ENCODE measurements at places on chromosomes 3 and 15.

DNA sequence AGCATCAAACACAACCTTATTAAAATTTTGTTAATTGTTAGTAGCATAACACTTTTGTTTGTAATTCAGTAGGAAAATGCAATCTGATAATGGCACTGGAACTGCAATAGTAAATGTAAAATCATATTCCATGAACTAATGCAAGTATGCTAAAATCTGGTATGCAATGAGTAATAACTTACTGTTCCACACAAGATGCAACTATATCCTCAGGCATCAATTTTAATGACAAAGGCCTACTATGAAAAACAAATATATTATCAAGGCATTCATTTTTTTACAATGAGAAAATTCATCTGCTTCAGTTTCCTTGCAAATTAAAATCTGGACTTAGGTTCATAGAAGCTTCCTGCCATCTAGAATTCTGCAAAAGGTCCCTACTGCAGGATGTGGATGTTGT, 1.4 kb upstream of the NSMCE3 start:
- no peak for DNase-seq

DNA sequence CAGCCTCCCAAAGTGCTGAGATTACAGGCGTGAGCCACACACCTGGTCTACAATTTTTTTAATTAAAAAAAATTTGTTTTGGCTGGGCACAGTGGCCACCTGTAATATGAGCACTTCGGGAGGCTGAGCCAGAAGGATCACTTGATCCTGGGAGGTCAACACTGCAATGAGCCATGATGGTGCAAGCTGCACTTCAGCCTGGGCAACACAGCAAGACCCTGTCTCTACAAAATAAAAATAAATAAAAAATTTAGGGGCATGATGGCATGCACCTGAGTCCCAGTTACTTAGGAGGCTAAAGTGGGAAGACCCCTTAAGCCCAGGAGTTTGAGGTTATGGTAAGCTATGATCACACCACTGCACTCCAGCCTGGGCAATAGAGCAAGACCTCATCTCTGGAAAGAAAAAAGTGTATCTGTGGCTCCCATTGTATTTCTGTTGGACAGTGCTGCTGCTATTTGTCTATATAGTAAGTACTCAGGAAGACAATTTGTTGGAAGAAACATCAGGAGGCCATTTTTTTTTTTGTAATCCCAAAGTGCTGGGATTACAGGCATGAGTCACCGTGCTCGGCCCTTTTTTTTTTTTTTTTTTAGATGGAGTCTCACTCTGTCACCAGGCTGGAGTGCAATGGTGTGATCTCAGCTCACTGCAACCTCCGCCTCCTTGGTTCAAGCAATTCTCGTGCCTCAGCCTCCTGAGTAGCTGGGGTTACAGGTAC, 27.5 kb upstream of the SH3BP5 start:
- DNase-seq, result no peak

GRCh38 chr15:74368121-74368520, 675 bp upstream of the CYP11A1 start:
- DNase-seq, result no peak

- DNase-seq, result no peak
These were observed 31.4 kb upstream of the TIPARP start for GRCh38 chr3:156642750-156643728.

GRCh38 chr3:126373146-126373613, 16.0 kb upstream of the KLF15 start:
- DNase-seq, result no peak

- DNase-seq, result no peak
These were observed 5.5 kb upstream of the NTRK3 start for GRCh38 chr15:88262064-88262463.

DNA sequence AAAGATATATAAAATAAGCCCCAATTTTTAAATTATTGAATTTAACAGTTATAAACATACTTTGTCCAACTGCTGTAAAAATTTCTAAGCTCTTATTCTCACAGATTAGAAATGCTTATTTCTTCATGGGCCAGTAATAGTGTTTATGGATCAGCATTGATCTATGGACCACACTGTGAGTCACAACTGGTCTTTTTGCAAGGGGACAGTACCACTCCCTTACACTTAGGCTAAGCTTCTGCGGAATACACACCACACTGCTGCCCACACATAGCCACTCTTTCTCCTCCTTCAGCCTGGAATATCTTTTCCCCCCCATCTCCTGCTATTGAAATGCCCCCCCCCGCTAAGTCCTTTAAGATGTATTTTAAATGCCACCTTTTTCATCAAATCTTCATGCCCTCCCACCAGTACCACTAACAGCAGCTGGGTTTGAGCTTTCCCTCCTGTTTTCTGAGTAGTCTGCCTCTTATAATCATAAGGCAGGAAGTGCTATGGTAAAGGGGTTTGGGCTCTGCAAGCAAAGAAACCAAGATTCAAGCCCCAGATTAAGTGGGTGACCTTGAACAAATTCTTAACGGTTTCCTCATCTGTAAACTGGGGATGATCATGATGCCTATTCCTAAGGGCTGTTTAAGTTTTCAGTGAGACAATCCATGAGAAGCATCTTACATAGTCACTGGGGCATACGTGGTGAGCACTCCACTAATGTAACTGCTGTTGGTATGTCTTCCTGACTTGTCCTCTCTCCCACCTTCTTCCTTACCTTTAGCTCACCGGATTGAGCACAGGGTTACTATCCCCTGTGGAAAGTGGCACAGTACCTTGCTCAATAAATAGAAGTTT, 69.2 kb downstream of the DCUN1D1 start:
- DNase-seq, result no peak

- no peak for DNase-seq
These were observed 59.4 kb upstream of the XRN1 start for GRCh38 chr3:142507241-142507640.

GRCh38 chr3:64655160-64655559, 32.6 kb downstream of the ADAMTS9 start:
- DNase-seq, result no peak

DNA sequence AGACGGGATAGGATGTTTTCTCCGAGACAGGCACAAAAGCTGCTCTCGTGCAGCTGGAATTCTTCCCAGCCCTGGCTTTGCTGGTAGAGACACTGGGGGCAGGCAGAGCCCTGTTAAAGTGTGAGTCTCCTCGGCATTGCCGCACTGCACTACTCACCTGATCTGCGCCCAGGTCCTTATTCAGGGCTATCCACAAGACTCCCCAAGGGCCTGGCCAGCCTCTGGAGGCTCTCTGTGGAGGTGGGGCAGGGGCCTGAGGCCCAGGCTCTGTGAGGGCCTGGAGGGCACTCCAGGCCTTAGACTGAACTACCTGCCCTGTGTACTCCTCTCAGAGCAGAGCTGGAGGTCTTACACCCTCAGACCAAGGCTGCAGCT, 48.4 kb downstream of the KY start:
- no peak for DNase-seq

DNA sequence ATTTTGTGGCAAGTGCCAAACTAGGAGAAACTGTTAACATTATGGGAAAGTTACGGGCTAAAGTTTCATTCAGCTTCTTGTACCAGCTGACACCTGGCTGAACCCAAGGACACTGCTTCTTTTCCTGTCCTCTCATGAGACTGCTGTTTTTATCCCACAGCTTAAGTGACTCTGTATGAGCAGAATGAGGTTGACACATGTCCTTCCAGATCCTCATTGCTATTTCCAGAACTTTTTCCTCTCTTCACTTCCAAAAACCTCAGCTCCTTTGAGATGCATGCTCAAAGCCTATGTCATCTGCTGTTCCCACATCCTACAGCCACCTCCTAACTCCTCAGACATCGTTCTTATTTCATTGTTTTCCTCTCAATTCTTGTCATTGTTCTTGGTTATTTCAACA, 183.6 kb downstream of the DCLK3 start:
- no peak for DNase-seq

GRCh38 chr3:172201136-172201869, 161.9 kb downstream of the FNDC3B start:
- no peak for DNase-seq

GRCh38 chr15:42490291-42490670, 660 bp downstream of the ZNF106 start:
- no peak for DNase-seq

GRCh38 chr15:96234109-96234892, 96.2 kb upstream of the NR2F2 start:
- DNase-seq, result no peak

DNA sequence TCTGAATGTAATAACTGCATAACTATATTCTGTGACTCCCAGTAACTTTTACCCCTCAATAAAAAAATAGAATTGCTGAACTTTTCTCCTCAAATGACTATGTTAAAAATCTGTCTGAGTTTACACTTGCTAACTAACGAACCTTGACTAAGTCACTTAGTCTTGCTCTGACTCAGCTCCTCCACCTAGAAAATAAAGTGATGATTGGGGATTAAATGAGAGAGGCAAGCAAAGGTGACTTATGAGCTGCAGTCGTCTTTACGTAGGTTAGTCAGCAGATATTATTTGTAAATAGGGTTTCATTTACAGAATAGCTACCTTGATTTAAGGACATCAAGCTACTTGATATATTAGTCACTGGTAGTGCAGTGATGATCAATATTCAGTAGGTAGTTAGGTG, 476.9 kb downstream of the MECOM start:
- no peak for DNase-seq

DNA sequence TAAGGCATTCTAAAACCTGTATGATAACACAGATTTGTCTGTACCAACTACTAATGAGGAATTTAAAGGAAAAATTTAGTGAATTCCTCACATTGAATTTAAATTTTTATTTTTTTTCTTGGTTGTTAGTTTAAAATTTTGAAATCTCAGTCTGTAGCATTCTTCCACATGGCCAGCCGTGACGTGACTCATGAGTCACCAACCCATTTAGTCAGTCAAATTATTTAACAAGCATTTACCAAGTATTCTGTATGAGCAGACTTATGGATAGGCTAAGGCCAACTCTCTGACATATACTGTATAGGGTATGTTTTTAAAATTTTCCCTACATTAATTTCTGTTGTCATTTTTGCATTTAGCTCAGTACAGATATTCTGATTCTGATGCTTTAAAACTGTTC, 112.9 kb downstream of the CNTN4 start:
- DNase-seq, result no peak

DNA sequence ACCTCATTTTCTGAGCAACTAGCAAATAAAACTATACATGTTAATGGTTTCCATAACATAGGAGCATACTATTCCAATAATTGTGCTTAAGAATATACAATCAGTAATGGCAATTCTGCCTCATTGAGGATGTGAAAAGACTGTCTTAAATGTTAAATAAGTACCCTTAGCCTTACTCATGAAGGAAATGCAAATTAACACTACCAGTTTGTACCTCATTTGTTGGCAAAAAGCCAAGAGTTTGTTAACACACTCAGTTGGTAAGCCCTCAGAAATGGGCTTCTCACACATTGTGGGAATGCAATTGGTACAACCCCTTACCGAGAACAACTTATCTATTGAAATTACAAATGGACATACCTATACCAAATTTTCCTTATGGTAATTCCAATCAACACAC, 9.2 kb upstream of the STT3B start:
- DNase-seq, result no peak

GRCh38 chr3:169695031-169695430, 31.5 kb upstream of the MECOM start:
- DNase-seq, result no peak

GRCh38 chr3:49329186-49329585, 10.7 kb downstream of the USP4 start:
- DNase-seq, result no peak

GRCh38 chr3:163622384-163622783, 1455.9 kb downstream of the SI start:
- DNase-seq, result no peak

DNA sequence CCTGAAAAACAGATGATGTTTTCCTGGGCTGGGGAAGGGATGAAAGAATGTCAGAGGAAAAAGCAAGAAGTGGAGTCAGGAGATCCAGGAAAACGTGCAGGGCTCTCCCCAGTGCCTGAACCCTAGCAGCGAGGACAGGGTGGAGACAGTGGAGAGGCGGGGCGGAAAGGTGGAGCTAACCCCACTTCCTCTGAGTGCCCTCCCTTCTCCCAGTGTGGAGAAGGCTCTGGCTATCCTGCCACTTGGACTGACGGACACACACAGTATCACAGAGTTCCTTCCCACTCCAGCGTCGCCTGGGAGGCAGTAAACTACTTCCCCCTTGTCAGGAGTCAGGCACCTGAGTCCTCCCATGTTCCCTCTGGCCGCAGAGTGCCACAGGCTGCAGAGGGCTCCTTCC, 125.3 kb upstream of the CHRNA7 start:
- DNase-seq, result no peak

- DNase-seq, result no peak
These were observed 10.1 kb downstream of the ETV5 start for GRCh38 chr3:186098740-186099139.

GRCh38 chr15:47756872-47757271, 39.6 kb downstream of the SEMA6D start:
- DNase-seq, result no peak

GRCh38 chr3:124597273-124597672, 133.0 kb upstream of the UMPS start:
- no peak for DNase-seq

DNA sequence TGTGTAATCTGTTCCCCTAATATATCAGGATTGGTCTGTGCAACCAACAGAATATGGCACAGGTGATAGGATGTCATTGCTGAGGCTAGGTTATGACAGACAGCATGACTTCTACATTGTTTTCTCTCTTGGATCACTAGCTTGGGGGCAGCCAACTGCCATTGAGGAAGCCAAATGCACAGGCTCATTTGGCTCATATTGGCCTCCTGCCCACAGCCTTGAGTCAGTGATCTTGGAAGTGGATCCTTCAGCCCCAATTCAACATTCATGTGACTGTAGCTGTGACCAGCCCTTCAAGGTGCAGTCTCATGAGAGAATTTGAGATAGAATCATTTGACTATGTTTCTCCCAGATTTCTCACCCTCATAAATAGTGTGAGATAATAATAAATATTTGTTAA, 675.6 kb downstream of the GRM7 start:
- DNase-seq, result no peak

GRCh38 chr3:45946875-45947274, 3.6 kb downstream of the CXCR6 start:
- no peak for DNase-seq

DNA sequence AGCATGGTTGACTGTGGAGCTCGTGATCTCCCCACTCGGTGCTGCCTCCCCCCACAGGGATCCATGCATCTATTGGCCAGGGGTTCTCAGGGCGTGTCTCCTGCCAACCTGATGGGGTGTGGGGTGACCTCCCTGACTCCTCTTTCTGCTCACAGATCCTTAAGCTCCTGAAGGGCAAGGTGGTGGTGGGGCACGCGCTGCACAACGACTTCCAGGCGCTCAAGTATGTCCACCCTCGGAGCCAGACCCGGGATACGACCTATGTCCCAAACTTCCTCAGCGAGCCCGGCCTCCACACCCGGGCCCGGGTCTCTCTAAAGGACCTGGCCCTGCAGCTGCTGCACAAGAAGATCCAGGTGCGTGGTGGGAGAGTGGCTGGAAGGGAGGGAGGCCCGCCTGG, 7.9 kb downstream of the AEN start:
- no peak for DNase-seq

DNA sequence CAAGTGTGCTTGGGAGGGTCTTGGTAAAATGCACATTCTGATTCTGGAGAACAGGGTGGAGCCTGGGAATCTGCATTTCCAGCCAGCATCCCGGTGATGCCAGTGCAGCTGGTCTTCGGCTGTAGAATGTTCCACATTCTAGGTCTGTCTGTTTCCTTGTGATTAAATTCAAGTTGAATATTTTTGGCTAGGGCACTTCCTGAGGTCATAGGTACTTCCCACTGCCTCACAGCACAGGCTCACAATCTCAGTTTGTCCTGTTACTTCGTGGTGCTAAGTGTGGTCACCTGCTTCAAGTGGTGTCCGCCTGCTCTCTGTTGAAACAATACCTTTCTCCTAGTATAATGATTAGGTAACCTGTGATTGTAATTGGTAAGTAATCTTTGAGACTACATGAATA, 40.1 kb downstream of the FLNB start:
- no peak for DNase-seq

- no peak for DNase-seq
These were observed 42.1 kb upstream of the CTDSPL start for GRCh38 chr3:37819591-37819990.

All from activated T-helper 1 cell treated with Interleukin-2 at 50 U/mL for 16 hours (primary cell).